ENCODE measurements at places on chromosomes 1 and 21.

DNA sequence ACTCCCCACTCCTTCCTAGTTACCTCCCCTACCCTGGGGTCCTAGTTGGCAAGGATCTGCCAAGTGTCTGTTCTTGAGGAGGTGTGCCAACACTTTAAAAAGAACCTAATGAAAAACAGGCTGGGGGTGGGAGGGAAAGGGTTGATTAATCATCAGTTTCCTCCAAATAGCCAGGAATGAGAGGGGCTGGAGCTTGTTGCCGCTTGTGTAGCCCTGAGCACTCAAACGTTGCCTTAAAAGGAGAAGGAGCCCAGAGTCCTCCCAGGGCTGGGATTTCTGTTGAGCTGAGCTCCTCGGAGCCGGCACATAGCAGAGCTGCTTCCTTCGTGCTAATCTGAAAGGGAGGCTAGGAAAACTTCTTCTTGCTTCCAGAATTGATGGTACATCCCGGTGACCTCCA lies 15.9 kb downstream of the SHISA4 start:
- no peak for DNase-seq

DNA sequence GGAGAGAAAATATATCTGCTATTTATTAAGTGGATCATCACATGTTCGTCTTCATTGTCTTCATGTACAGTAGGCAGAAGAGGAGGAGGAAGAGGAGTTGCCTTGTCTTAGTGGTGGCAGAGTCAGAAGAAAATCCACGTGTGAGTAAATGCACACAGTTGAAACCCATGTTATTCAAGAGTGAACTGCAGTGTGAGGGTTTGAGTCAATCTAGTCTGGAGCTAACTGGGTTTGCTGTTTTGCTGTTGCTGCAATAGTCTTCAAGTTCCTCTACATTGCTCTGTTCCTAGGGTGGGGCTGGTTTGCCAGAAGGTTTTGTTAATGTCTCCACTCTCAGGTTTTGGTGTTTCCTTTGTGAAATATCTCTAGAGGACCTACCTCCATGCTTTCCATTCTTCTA lies 3.1 kb upstream of the CD1A start:
- no peak for DNase-seq

DNA sequence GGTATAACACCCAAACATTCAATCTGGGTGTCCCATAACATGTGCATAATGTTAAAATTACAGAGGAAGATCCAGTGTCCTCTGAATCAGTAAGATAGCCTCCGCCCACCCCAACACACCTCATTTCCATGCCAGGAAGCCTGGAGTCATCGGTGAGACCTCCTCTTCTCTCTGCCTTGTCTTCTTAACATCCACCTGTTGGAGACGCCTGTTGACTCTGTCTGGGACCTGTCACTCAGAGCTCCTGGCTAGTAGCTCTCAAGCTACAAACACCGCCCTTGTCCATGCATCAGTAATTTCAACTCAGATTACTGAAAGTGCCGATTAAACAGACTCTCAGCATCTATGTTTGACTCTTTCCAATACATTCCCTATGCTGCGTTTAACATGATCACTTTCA lies 27.4 kb downstream of the KCNJ15 start:
- DNase-seq = no peak

DNA sequence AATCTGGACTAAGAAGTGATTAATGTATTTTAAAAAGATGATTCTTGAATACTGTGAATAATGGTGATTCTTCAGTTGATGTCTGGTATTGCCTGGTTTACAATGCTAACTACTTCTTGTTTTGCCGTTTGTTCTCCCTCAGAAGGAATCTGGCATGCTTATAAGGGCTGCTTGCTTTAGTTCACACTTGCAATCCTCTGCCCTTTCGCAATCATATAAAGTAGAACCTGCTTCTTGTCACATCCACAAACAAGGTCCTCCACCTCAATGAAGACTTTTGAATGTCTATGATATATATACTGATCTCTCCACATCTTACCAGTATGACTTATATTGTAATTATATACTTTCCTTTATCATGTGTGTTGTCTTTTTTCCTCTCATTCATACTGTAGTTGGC lies 92.6 kb downstream of the ADGRL4 start:
- no peak for DNase-seq

DNA sequence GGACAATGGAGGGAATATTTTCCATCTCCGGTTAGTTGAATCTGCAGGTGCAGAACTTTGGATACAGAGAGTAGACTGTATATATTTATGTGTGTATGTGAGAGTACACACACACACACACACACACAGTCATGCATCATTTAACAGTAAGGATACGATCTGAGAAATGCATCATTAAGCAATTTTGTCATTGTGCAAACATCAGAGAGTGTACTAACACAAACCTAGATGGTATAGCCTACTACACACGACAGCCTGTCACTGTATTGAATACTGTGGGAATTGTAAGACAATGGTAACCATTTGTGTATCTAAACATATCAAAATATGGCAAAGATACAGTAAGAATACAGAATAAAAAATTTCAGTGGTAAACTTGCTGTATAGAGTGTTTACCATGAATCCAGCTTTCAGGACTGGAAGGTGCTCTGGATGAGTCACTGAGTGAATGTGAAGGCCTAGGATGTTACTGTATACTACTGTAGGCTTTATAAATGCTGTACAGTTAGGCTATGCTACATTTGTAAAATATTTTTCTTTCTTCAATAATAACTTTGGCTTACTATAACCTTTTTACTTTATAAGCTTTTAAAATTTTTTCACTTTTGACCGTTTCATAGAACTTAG lies 138.5 kb downstream of the ZZZ3 start:
- no peak for DNase-seq

DNA sequence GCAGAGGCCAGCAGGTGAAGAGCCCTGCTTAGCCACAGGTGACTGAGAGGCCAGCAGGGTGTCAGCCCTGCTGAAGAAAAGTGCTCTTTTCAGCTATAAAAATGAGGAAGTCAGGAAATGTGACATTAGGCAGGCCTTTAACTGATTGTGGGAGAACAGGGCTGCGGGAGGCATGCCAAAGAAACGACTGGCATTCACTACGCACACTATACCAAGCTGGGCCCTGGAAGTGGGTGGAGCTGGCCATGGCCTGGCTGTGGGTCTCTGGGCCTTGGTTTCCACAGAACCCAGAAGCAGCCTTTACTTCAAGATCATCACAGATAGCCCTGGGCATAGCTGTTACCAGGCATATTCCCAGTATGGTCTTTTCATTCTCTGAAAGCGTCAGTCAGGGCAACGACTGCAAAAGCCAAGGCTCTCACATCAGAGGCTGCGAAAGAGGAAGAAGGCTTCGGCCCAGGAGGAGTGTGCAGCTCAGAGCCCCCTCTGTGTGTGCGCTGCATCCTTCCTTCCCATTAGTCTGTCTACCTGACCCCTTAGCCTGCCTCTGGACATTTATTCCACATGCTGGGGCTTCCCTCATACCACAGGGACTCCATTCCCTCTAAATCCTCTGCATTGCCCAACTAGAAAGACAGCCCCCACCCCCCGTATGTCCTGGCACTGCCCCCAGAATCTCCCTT lies 14.3 kb downstream of the SLC2A1 start:
- DNase-seq = no peak

GRCh38 chr1:223836586-223836985 lies 9.2 kb downstream of the TP53BP2 start:
- DNase-seq = no peak

DNA sequence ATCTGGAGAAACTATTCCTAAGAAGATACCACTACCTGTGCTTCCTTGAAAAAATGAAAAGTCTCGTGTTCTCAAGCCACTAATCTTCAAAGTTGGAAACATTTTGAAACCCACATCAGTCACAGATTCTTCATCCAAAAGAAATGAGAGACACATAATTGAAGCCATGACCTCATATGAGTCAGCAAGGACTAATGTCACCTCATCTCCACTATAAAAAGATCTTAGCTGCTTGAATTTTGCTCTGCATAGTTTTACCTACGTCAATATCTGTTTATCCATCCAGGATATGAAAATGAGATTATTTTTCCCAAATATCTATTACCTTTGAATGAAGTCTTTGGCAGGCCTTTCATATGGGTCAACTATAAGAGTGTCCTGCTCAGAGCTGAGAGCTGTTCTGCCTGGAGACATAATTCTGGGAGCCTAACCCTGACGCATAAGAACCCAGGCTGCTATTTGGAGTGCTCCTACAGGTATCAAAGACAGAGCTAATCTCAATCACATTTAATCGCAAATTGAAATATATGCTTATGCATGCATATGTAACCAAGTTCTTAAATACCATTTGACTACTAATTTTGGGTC lies 312.5 kb upstream of the PKN2 start:
- DNase-seq = no peak

- no peak for DNase-seq
These were observed 1.9 kb downstream of the LHX4 start for GRCh38 chr1:180231936-180232335.

- DNase-seq = no peak
These were observed 143.5 kb downstream of the PEX14 start for GRCh38 chr1:10617931-10618885.

DNA sequence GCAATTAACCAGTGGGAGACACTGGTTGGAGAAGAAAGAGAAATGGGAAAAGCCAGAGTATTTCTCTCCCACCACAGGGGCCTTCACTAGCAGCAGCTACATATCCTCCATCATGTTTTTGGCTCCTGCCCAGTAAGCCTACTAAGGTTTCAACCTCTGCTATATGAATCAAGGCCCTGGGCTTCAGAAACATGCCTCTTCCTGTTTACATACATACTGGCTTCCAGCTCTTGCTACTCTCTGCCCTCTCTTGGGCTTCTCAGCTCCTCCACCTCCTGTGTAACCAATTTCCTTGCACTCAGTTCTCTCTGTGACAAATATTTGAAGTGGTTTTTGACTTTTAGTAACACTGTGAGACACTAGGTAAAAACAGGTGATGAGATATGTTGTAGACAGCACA lies 80.8 kb downstream of the LRRC7 start:
- no peak for DNase-seq

DNA sequence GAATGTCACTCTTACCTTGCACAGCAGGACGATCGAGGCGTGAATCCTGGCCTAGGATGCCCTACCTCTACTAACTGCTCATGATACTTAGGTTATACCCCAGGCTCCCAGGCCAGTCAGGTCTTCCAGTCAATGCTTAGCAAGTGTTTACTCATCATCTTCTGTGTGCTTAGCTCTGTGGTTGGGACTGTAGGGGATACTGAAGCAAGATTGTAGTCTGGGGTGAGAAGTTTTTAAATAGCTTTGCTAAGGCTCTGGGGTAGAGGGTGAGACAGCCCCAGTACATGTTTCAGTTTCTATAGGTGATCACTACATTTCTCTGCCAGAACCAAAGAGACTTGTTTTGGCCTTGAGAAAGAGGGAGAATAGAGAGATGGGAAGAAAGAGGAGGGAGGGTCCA lies 250.8 kb upstream of the KIAA0040 start:
- DNase-seq = no peak

DNA sequence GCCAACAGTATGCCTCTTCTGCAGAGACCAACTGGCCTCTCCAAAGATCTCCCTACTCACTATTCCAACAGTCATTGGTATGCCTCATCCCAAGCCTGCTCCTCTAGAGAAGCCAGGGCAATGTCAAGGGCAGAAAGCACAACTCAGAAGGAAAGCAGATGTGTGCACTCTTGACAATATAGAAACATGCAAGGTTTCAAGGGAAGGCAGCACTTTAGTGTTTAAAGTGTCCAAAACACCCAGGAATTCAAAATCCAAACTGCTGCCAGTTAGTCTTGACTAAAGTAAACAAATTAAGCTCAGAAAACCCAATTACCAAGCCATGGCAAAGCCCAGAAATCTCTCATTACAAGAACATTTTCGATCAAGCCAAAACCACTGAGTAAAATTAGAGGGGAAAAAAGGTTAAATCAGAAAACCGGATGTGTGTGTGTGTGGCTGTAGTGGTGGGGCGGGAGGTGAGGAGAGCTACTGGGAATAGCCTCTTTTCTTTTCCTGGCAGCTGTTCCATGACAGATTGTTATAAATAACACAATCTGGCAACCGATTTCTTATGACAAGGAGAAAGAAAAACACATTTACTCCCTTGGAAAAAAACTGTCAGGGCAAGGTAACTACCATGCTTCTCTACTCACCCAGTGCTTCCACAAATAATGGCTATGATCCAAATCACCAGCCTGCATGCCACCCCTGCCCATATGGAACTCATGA lies 39.2 kb downstream of the EIF2B3 start:
- DNase-seq = no peak

DNA sequence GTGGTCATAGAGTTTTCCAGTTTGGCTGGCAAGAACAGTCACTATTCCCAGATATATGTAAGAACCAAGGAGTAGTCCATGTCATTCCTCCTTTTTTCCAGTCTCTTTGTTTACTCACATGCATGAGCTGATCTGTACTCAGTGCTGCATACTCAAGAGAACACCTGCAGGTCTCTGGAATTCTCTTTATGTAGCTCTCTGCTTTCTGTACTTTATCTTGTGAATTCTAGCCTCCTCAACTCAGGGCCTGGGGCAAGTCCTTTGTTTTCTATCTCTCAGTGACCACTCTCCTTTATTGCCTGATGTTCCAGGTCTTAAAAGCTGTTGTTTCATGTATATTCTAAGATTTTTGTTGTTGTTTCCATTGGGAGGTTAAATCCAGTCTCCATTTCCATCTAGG lies 478.9 kb downstream of the DPYD start:
- DNase-seq = no peak

- DNase-seq = no peak
These were observed 86.8 kb downstream of the LRRC8C start for GRCh38 chr1:89719502-89720306.

DNA sequence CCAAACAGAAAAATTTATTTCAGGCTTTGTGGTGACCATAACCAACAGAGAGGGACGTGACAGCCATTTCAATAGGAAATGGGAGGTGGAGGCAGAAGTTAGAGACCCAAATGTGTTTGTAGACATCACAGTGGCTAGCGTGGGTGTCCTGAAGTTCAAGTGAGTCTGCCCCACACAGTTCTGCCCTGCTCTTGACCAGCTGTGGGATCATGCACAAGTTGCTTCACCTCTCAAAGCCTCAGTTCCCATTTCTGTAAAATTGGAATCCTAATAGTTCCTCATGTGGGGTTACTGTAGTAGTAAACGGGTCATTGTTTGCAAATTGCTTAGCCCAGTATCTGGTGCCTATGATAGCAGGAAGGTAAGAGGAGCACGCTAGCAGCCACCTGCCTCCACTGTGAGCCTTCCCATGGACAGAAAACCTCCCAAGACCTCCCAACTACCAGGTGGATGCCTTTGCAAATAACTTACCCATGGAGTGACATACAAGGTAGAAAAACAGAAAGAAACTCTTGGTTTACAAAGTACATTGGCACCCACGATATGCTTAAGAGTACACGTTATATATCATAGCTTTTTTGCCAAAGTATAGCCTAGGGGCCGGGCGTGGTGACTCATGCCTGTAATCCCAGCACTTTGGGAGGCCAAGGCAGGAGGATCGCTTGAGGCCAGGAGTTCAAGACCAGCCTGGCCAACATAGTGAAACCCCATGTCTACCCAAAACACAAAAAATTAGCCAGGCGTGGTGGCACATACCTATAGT lies 29.1 kb downstream of the FHAD1 start:
- DNase-seq = no peak

GRCh38 chr1:226402739-226403165 lies 5.1 kb downstream of the PARP1 start:
- no peak for DNase-seq

DNA sequence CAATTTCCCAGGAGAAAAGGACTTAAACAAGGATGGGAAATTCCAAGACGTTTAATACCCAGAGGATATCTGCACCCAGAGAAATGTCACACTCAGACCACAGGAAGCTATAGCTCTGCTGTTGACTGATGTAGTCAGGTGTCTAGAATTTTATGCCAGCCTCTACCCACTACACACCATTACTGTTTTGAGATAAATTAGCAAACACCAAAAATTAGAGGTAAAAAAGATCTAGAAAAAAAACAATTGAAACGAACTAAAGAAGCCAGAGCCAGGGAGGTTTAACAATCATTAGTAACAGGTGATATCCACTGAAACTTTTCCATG lies 519.9 kb downstream of the SMYD3 start:
- DNase-seq = no peak

GRCh38 chr1:203768256-203768655 lies 3.3 kb downstream of the LAX1 start:
- DNase-seq = no peak
